Vagina (tissue), 2 donors: ENCODE measurements at places on chromosomes 5 and 9.

DNA sequence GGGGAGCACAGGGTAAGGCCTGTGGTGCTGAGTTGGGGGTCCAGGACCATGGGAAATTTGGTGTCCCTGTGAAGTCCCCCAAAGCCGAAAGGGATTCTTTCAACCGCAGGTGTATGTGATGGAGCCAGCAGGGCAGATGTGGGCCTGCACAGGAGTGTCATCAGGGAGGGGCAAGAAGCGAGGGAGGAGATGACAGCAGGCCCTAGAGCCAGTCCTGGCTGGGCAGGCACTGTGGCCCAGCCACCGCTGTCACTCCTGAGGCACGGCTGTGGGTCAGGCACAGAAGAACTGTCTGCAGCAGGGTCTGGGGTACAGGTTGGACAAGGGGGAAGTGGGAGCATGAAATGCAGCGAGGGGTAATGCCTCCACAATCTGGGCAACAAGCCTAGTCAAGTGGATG lies 4.8 kb downstream of the HK3 start:
- DNase-seq: peak; percentile 87

DNA sequence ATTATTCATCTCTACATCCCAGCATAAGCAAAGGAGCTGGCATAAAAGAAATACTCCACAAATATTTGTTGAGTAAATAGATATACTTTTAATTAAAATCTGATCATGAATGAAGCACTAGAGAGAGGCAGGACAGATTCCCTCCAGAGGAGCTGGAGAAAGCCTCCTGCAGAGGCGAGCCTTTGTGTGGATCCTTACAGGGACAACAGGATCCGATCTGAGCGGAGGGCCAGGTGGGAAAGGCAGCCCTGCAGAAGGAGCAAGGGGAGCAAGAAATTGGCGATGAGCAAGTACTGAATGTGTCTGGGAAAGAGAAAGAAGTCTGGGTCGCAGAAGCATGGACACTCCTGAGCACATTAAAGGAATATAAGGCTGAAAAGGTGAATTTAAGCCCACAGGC lies 69.4 kb downstream of the EBF1 start:
- DNase-seq: no peak

- no peak for DNase-seq
These were observed 34.7 kb downstream of the C9orf152 start for GRCh38 chr9:110173322-110173642.

DNA sequence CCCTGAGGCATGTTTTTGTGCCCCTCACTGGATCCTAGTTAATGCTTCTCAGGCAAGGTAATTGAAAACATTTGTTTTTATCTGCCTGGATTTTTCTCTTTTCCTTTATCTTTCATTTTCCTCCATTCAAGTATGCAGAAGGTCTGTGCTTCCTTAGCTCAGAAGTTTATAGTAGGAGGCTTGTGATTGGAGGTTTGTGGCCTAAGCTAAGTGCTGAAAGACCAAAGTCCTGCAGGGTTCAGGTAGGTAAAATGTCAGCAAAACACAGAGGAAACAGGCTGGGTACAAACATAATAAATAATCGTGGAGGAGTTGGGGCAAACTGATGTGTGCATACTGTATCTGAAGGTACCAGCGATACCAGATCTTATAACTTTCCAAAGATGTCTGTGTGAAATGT lies 230.9 kb upstream of the KLF4 start:
- no peak for DNase-seq

- DNase-seq: no peak
These were observed 77.4 kb downstream of the SEC61B start for GRCh38 chr9:99299211-99300102.

GRCh38 chr5:1008451-1009358 lies at the start of gene NKD2:
NKD2 (plus strand) TSS chr5:1008802; CDS start chr5:1009058, 256 bp downstream.
- no peak for DNase-seq

GRCh38 chr5:37833990-37834389 lies 5.9 kb downstream of the GDNF start:
- DNase-seq: no peak

- no peak for DNase-seq
These were observed at the start of gene KCNIP1 for GRCh38 chr5:170503990-170504596. KCNIP1 (plus strand) TSS chr5:170504020.

DNA sequence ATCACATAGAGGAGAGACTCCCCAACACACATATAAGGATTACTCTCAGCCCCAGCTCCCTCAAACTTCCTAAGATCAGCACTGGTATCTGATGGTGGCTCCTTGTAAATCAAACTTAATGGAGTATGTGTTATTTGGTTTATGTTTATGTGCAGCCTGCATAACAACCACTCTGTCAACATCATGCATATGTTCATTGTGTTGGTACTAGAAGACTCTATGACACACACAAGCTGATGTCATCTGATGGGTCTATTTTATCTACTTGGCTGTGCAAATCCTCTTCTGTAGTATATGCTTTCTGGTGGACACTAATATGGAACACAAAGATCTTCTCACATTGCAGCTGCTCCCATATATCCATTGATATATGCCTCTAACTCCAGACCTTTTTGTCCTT lies 134.0 kb upstream of the FAM174A start:
- no peak for DNase-seq

DNA sequence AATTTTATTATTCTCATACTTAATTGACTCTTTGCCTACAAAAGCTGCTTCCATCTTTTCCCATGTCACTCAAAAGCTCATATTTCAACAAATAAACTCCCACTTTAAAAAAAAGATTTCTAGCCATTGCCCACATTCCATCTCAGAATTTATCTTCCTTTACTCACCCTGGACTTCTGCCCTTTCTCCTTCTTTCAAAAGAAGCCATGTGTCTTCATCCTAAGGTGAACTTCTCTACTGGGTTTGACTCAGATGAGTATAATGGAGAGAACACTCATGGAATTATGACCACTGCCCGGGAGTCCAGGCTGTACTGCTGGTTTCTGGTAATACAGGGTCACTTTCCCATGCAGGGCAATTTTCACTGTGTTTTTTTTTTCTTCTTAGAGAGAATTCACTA lies 548.5 kb upstream of the ZNF462 start:
- no peak for DNase-seq

DNA sequence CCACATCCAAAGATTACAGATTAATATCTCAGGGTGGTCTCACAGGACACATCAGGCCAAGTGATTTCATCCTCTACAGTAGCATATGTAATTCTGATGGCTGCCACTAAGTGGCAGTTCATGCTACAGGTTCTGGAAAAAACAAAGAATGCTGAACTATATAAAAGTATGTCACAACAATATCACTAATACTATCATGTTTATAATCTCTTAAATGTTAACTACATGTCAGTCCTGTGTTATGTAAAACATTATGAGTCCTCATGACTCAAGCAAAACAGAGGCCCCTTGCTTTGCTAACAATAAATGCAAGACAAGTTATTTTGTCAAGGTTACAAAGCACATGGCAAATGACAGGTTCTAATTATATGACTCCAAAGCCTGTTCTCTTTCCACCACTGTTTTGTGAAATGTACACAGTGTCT lies 233.2 kb downstream of the FBXL17 start:
- no peak for DNase-seq

DNA sequence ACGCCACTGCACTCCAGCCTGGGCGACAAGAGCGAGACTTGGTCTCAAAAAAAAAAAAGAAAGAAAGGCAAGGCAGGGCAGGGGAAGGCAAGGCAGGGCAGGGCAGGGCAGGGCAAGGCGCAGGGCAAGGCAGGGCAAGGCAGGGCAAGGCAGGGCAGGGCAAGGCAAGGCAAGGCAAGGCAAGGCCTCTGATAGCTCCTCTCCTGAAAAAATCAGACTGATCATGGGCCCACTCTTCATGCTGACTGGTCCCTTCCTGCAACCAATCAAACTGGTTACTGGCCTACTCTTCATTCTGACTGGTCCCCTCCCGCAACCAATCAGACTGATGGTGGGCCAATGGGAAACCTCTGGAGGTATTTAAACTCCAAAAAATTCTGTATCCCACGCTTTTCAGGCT lies 3.4 kb upstream of the ZBTB5 start:
- no peak for DNase-seq

DNA sequence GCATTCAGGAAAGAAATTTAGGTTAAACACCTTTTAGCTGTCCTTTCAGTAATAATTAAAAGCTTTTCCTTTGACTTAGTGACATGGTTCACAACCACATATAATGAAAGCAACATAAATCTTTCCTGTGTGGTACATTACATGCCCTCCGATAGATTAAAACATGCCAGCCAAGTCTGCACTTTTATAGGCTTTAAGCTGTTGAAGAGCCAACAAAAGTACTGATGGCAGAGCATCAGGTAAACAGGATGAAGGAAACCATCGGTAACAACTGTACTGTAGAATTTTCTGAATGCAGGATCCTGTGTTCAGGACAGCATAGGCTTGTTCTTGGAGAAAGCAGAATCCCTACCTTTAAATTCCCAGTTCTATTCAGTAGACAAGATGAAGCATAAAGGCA lies 226.6 kb downstream of the MLLT3 start:
- no peak for DNase-seq

- DNase-seq: no peak
These were observed 65.8 kb downstream of the KCTD16 start for GRCh38 chr5:144236499-144236898.

DNA sequence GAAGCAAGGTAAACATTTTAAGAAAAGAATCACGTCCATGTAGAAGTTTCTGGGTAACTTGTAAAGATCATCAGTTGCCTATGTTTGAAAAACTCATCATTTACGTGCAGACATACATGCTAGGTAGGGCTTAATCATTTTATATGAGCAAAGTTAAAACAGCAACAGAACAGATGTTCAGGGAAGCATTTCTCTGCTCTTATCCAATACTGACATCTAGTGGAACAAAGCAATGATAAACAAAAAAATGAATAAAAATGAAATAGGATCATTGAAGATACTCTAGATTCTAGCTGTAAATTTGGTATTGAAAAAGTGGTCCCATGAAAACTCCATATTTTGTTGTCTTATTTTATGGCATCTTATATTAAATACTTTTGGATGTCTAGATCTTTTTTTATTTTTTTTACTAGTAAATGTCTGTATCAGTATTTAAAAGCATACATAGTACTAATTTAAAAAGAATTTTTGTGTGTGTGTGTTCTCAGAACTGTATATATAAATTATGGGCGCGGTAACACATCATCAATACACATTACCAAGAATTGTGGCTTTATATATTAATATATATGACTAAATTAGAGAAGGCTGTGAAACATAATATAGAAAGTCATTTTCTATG lies 1050.2 kb downstream of the CDH12 start:
- DNase-seq: no peak

GRCh38 chr5:56529666-56530430 lies 285.5 kb upstream of the MAP3K1 start:
- DNase-seq: no peak

DNA sequence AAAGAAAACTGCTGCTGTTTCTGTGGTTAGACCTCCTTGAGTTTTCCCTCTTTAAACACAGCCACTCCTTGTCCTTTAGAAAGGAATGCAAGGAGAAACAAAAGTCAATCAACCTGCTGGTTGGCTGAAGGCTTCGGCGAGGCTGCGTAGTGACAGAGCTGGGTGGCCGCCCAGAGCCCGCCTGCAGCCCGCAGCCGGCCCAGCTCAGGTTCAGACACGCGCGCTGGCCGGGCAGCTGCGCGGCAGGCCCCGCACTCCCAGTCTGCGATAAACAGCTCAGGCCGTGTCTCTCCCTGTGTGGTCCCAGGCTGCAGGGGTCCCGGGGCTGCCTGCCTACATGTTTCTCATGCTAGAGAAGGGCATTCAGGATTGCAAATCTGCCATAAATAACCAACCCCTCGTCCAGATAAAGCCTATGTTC lies 115.4 kb downstream of the HSD17B3 start:
- no peak for DNase-seq

GRCh38 chr5:179613460-179614071 lies 9.9 kb downstream of the HNRNPH1 start:
- no peak for DNase-seq

DNA sequence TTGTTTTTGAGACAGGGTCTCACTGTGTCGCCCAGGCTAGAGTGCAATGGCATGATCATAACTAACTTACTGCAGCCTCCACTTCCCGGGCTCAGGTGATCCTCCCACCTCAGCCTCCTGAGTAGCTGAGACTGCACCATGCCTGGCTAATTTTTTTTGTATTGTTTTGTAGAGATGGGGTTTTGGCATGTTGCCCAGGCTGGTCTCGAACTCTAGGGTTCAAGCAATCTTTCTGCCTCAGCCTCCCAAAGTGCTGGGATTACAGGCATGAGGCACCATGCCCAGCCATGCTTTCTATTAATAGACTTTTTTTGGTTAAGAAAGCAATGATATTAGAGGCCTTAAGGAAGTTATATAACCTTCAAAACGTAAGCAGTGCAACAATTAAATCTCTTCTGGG lies 23.3 kb downstream of the CLTA start:
- DNase-seq: no peak

DNA sequence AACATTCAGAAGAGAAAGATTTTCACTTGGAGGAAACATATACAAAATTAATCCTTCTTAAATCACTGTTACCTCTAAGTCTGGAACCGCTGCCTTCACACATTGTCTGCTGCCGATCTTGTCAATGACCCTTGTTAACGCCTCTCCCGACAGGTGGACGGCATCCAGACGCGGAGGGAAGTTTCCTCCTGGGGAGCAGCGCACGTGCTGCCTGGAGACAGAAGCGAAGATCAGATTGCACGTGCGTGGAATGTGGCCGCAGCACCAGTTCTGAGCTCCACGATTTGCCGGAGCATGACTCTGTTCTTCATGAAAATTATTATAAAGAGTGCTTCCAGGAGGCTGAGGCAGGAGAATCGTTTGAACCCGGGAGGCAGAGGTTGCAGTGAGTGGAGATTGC lies 183.6 kb upstream of the IRX4 start:
- no peak for DNase-seq

DNA sequence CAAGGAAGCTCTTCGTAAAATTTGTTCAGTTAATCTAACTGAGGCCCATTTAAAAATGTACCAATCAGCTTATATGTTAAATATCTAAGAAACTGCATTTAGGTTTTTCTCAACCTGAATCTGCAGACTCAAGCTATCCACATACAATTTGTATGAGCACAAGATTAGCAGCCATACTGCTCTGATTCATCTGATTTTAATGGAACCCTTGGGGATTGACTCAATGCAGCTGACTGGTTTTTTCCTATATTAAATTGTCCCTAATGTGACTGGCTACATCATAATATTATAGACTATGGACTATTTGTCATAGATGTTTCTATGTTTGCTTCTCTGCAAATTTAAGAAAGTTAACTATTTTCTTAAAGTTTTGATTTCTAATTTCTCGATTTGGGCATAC lies 451.0 kb upstream of the TUSC1 start:
- no peak for DNase-seq

GRCh38 chr5:168172760-168173223 lies 118.7 kb upstream of the WWC1 start:
- DNase-seq: no peak
